T-helper 2 cell (primary cell): ENCODE measurements at places on chromosomes 16 and 17.

GRCh38 chr16:64629622-64630021 is 492.2 kb downstream of the CDH11 start:
- DNase-seq = no peak

DNA sequence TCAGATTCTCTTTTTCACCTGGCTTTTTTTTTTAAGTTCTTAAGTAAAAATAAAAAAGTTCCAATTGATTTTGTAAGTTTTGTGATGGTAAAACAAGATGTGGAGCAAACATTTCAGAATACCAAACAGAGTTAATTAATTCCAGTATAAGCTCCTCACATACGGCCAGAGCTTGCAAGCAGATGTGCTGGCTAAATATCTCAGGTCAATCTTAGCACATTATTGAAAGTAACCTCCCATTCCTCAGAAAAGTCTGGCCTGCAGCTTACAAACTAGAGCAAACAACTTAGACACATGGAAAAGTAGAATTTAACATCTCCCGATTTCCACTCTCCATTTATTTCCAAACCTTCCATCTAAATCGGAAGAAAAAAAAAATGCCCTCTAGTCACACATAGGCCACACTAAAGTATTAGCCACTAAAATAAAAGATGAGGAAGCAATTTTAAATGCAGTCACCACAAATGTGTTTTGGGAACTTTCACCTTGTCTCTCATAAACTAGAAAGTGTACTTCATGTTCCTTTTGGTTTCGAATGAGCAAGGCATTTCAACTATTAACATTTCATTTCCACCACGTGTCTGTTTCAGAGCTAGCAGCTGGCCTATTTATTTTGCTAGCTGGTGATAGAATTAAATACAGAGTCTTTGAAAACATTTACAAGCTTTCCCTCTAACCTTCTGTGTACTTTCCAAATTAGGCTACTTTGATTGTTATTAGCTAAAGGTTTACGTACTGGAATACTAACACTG is 143.3 kb downstream of the STX8 start:
- DNase-seq = no peak

- DNase-seq = no peak
Observed at GRCh38 chr17:1604831-1605528, 23.7 kb downstream of the SLC43A2 start.

GRCh38 chr17:66637491-66637890 is 197.4 kb upstream of the CACNG5 start:
- DNase-seq = no peak
